ENCODE measurements at places on chromosomes 5 and 9. TPM values are rescaled to one million over a fixed set of nuclear protein-coding genes. Genes with fewer than 3 reads are reported as not detected.

DNA sequence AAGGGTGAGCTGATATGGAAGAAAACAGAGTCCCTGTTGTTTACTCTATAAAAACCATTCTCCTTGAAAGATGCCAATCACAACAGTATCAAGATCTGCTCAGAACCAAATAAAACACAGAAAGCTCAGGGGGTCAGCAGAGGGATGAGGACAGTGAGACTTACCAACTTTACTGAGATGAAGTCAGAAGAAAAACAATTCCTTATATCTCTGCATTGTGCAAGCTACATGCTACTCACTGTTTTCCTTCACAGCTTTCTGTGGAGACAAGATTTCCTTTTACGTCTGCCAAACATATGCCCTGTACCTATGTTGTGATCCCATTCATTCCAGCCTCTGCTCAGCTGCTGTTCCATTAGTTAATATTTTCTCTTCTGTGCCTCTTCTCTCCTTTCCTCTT lies 185.6 kb downstream of the TSSK1B start:
- H3K27ac ChIP-seq, result no peak overlapping the region
- H3K36me3 ChIP-seq, result no peaks in the 10 kb centered on the region
- H3K4me3 ChIP-seq, result no peak overlapping the region
- no peak for DNase-seq

GRCh38 chr9:130393681-130394071 lies 51.1 kb upstream of the ASS1 start:
- no peak for DNase-seq
- no peak overlapping the region for H3K4me3 ChIP-seq
- no peaks in the 10 kb centered on the region for H3K4me1 ChIP-seq
- no peaks in the 10 kb centered on the region for H3K36me3 ChIP-seq
- H3K27ac ChIP-seq, result no peak overlapping the region

DNA sequence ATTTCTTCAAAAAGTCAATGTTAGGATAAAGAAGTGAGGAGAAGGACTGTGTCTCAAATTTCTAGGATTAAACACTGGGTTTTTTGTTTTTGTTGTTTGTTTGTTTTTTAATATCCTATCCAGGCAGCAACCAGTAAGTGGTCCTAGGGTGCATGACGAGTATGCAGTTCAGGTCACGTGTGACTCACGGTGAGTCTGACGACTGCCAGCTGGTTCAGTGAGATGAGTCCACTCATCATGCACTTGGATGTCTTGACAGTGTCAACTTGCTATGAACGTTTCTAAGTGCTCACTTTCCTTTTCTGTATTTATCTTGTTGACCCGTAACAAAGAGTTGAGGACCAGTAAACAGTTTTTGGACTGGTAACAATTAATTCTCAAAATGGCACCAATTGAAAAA lies 32.7 kb downstream of the ATG10 start:
- H3K27me3 ChIP-seq, result no peaks in the 10 kb centered on the region
- no peak for DNase-seq
- no peaks in the 10 kb centered on the region for H3K4me1 ChIP-seq
- H3K4me3 ChIP-seq, result no peak overlapping the region
- H3K27ac ChIP-seq, result no peak overlapping the region

The SPATA31A1 gene
- total RNA-seq, result not detected

The SLCO6A1 gene
- not detected for total RNA-seq
